ENCODE measurements at places on chromosomes 1 and 21.

- DNase-seq: no peak
Measured at GRCh38 chr1:88922214-88922613, 30.8 kb upstream of the GTF2B start.

DNA sequence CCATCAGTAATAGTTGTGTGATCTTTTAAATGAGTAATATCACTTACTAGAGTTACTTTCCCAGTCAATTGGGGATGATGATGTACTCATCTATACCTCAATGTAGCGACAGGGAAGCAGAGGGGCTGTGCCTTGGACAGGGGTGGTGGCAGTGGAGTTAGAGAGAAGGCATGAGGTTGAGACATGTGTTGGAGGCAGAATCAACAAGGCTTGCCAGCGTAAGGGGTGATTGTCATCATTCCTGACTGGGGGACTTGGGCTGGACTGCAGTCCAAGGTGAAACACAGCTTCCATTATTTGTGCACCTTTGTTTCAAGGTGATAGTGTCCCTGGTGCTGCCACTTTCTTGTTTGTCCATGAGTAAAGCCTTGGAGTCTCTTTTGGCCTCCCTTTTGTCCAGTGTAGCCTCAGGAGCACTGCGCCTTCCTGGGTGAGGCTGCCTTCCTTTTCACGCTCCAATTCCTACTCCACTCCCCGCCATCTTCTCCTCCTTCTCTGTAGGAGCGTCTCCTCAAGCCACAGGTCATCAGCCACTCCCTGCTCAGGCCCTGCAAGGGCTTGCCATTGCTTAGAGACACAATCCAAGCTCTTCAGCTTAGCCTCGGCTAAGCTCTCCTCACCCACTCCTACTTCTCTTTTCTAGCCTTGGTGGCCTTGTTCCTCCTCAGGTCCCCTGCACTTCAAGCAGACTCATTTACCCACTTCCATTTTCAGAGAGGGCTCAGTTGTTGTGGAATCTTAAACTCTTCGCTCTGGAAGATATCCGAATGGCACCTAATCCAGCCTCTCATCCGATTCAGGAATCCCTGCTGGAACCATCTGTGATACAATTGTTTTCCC is 77.6 kb upstream of the CD34 start:
- DNase-seq: no peak

- DNase-seq: no peak
Measured at GRCh38 chr21:14677639-14678179, 131.6 kb upstream of the SAMSN1 start.

GRCh38 chr1:192966073-192966472 is 93.1 kb downstream of the UCHL5 start:
- DNase-seq: no peak

GRCh38 chr1:217275655-217276398 is 355.1 kb downstream of the GPATCH2 start:
- no peak for DNase-seq

DNA sequence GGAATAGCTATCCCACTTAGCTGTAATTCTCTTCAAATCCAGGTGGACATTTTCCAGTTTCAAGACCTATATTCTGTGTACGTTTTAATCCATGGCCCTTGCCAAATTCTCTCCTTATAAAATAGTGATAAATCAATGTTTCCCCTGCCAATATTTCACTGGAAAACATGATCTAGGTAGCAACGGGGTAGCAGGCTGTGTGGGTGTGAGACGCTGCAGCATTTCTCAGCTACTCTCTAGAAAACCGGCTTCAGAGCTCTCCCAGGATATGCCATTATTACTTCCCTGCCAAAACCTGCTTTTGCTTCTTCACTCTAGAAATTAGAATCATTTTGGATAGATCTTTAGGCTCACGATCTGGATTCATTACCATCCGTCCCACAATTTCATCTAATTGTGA is 82.1 kb upstream of the SIPA1L2 start:
- no peak for DNase-seq

GRCh38 chr1:110205156-110205555 is 5.0 kb upstream of the KCNC4 start:
- DNase-seq: no peak

GRCh38 chr1:153793973-153794615 is 18.9 kb downstream of the SLC27A3 start:
- no peak for DNase-seq

DNA sequence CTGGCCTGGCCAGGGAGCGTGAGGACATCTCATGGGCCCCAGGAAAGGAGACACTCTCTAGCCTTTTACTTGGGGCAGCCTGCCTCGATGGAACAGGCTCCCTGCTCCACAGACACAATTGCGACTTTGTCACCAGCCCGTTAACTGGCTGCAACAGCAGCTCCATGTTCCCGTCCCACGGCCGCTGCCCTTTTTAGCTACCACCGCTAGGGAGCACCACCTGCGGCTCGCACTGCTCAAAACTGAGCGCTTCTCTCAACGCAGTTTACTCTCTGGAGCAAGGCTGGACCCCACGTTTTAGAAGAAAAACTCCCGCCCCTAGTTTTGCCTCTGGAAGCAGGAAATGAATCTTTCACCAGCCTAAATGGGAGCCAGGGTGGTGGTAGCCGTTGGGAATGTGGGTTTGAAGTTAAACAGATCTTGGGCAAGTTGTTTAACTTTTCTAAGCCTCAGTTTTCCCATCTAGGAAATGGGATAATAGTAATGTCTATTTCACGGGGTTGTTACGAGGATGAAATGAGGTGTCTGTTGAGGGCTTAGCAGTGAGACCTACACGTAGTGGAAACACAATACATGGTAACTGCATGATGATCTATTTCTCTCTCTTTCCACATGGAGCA is 3.5 kb upstream of the LRRC38 start:
- no peak for DNase-seq

DNA sequence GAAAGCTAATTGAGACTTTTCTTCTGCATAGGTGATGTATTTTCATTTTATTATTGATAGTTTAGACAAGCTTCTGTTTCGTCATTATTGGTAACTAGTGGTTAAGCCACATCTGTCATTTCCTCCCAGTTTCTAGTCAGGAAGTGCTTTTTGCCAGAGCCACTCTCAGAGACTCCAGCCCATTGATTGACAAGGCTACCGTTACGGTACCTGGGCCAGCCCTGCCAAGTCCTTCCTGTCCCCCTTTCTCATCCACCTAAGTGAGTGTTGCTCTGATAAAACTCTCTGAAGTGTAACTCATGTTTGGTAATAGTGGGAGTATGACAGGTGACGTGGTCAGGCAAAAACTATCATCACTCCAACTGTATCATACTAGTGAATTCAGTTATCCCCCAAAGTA is 29.6 kb upstream of the AGL start:
- no peak for DNase-seq

DNA sequence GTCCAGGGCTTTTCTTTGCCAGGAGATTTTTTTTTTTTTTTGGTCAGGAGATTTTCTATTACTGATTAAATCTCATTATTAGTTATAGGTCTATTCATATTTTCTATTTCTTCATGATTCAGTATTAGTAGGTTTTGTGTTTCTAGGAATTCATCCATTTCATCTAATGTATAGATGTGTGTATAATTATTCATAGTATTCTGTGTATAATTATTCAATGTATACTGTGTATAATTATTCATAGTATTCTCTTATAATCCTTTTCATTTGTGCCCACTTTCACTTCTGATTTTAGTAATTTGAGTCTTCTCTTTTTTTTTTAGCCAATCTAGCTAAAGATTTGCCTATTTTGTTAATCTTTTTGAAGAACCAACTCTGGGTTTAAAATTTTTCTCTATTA is 12.3 kb upstream of the PNRC2 start:
- DNase-seq: no peak

- peak; percentile 16 for DNase-seq
Measured at GRCh38 chr1:20376880-20377494, 86.3 kb downstream of the VWA5B1 start.

- no peak for DNase-seq
Measured at GRCh38 chr1:115757856-115758255, 10.7 kb downstream of the CASQ2 start.

DNA sequence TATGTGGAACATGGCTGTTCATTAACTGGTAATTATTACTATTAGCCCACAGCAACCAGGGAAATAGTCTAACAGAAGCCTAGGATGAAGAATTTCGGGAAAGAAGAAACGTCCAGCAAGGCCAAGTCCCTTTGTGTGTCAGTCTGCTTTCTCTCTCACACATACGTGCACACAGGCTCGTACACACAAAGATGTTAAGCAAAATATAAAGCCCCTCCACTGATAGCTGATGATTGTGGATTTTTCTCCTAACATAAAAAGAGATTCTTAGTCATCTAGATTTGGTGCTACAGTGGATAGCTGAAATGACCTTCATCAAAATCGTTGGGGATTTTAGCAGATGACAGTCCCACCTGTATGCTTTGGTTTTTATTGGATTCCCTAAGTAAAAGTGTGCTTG is 42.1 kb upstream of the A3GALT2 start:
- DNase-seq: no peak

- DNase-seq: no peak
Measured at GRCh38 chr1:228828151-228828550, 92.9 kb downstream of the RHOU start.

DNA sequence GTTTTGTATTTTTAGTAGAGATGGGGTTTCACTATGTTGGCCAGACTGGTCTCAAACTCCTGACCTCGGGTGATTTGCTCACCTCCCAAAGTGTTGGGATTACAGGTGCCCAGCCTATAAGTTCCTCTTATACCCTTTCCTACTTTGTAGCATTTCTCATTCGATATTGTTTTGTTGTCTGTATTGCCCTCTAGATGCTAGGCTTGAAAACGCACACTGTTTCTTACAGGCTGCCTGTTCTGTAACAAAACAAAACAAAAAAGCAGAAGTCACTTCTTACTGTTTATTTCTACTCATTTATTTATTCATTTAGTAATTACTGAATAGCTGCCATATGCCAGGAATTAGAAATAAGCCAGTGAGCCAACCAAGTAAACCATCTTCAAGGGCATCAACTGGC is 136.9 kb upstream of the BMP8A start:
- no peak for DNase-seq

- no peak for DNase-seq
Measured at GRCh38 chr1:8560035-8560434, 242.1 kb downstream of the SLC45A1 start.

GRCh38 chr1:116878804-116879477 is 30.8 kb upstream of the PTGFRN start:
- peak; percentile 43 for DNase-seq

GRCh38 chr1:7315946-7316345 is 455.1 kb upstream of the VAMP3 start:
- DNase-seq: no peak

- no peak for DNase-seq
Measured at GRCh38 chr1:40039245-40039756, 1.2 kb upstream of the CAP1 start.

- DNase-seq: no peak
Measured at GRCh38 chr1:1537626-1538250, 2.7 kb downstream of the TMEM240 start.

Measured in NCI-H226 (cell line).